Suprapubic skin (tissue), 4 donors: ENCODE measurements at places on chromosomes 7 and 10.

DNA sequence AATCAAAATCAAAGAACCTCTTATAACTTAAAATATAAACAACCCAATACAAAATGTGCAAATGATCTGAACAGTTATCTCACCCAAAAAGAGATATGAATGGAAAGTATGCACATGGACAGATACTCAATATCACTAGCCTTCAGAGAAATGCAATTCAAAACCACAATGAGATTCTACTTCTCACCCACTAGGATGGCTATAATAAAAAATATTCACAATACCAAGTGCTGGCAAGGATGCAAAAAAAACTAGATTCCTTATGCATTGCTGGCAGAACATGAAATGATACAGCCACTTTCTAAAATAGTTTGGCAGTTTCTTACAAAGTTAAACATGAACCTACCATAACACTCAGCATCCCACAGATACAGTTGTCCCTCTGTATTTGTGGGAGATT, 130.1 kb upstream of the LRRN3 start:
- no peak for DNase-seq

DNA sequence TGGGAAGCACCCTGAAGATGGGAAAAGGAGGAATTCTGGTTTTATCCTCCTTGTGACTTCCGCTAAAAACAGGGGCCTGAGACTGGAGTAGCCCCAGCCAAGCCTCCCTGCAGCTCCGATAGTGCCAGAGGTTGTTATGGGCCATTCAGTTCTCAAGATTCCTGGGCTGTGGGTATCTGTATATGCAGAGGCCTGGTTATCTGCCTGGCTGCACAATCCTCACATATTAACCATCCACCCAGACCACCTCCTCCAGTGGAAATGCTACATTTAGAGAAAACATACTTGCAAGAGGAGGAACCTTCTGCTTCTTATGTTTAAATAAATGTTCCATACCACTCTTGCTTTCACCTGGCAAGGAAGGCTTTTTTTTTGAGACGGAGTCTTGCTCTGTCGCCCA, 34.6 kb downstream of the ARL3 start:
- DNase-seq: no peak

DNA sequence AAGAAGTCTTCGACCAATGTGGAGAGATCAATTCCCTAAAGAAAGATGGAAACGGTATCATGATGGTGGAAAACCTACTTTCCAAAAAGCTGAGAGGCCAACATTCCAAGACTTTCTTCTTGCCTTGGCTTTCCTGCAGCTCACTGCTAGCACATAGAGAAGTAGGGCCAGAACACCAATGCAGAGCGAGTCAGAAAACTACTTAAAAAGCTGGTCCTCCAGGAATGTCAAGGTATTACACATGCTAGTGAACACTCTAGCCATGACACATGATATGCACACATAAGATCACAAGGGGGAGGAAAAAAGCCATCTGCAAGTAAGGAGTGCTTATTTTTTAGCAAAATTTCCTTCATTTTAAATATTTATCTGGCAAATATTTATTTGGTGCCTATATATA, 22.7 kb downstream of the GPAM start:
- no peak for DNase-seq

- DNase-seq: no peak
Observed at GRCh38 chr10:91022924-91023699, 102.2 kb upstream of the ANKRD1 start.

DNA sequence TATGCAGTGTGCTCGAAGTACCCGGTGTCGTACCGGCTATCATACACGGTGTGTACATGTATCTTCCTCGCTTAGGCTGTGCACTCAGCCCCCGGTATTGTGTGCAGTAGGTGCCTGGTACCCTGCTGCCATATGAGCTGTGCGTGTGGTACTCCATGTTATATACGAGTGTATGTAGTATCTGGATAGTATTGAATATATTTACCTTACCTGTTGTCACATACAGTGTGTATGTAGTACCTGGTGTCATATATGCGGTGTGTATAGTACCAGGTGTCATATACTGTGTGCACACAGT, 1.2 kb downstream of the ZMYND11 start:
- DNase-seq: no peak

GRCh38 chr7:92680442-92680841, 90.3 kb upstream of the FAM133B start:
- no peak for DNase-seq
